WERI-Rb-1 (cell line): ENCODE measurements at places on chromosomes 5 and 9.

- no peak for DNase-seq
Observed at GRCh38 chr9:14340219-14340873, 26.4 kb upstream of the NFIB start.

DNA sequence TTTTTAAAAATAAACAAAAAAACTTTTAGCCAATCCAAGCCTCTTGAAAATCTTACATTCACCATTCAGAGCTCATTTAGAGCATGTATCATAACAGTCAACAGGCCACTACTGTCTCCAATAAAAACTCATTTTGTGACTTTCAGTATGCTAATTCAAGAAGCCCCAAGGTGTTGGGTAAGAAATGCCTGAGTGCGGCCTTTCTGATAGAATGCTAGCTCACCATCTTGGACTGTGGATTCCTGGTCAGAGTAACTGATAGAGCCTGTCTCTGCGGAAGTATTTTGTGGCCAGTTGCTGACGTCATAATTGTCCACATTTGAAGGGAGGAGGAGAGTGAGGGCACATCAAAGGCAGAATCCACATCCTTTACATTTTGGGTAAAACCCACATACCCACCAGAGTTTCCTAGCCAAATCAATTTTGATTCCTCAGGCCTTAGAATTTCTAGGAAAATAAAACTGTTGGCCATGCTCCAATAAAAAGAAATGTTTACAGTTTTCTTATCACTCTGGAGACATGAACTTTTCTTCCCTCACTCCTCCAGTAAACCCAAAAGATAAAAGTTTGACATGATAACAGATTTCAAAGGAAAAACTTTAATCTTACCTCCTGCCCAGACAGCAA is 41.1 kb upstream of the ERCC6L2 start:
- no peak for DNase-seq

GRCh38 chr5:38408446-38409198 is 147.8 kb downstream of the LIFR start:
- DNase-seq, result no peak

DNA sequence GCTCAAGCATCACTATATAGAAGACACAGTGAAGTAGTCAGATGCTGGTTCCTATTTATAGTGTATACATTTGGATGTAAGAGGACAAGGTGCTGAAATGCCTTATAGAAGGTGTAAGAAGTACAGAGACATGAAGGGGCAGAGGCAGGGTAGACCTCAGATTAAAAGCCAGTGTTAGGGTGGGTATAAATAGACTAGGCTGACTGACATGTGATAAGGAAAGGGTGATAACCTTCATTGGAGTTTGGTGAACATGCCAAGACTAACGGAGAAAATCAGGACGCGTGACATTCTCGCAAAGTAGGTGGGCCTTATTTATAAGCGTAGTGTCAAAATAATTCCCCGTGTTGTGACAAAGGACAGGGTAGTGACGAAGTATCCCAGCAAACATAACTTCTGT is 59.1 kb upstream of the HRH2 start:
- DNase-seq, result no peak

DNA sequence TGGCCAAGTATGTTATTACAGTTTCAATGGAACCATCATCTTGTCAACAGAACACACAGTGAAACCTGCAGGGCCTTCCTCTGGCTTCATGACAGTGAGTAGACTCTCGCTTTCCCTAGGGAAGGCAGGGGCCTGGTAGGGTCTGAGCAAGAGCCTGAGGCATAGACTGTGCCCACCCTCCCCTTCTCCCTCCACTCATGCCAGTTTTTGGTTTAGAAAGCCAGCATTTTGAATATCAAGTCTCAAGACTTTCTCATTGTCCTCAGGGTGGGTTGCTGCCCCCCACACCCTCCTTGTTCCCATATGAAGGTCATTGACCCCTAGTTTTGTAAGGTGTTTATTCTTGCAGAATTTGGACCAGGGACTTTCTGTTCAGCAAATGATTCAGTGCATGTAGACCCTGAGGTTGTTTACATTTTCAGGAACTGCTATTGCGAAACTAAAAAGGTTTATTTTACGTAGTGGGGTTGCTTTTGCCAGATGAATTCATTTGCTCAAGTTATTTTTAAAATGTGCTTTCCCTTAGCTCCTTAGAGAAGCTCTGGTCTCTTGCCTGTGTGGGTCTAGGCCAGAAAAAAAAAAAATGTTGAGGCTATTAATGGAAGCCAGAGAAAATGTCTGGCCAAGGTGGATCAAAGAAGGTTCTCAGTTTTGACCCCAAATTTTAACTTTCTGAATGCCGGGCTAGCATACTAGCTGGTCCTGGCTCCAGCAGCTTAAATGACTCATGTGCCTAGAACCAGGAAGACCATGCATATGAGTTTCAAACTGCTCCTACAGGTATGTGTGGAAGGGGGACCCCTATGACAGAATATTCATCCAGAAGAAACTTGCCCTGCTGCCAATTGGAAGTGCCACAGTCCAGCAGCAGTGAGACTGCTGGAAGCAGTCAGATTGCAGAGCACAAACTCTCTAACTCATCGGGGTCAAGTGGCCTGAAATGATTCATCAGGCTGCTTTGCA is 10.1 kb upstream of the MOB3B start:
- no peak for DNase-seq
